Stimulated activated CD4-positive, alpha-beta T cell treated with anti-CD3 and anti-CD28 coated beads, Interleukin-2, amount 100 ng/mL, for 24 hours (primary cell): ENCODE measurements at places on chromosomes 11 and 22.

DNA sequence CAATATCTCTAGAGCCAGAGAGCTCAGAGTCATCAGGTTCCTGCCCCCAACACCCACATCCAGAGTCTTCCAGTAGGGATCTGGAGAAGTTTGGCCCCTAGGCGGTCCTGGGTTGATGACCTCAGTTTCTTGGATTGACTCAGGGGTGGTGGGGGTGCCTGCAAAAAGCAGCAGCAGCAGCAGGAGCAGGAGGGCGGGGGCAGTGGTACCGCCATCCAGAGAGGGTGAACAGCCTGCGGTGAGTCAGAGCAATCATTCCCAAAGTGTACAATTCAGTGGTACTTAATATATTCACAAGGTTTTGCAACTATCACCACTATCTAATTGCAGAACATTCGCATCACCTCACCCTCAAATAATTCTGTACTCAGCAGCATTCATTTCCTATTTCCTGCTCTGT is 9.9 kb upstream of the SEC14L3 start:
- no peak for DNase-seq

- no peak for DNase-seq
Observed at GRCh38 chr11:65468874-65469333, 29.9 kb upstream of the MALAT1 start.

DNA sequence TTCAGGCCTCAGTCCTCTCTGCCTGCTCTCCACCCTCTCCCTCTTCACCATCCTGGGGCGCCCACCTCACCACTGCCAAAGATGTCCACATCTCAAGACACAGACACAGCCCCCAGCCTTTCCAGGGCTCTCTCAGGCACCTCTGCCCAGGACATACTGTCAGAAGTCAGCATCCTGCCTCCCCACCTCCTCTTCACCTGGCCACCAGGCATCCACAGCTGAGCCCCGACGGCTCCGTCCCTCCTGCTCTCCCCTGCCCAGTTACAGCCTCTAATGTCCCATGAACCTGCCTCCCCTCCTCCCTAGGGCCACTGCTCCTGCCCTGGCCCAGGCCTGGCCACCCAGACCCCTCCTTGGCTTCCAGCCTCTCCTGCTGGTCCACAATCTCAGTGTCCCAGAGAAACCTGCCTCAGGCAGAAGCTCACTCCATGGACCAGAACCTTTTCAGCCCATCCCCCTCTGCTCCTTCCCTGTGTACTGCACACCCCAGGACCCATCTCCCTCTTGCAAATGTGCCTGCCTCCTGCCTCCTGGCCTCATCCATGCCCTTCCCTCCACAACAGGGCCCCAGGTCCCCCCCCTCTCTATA is 3.2 kb downstream of the LTBP3 start:
- DNase-seq, result no peak

GRCh38 chr11:12441231-12441861 is 64.0 kb downstream of the PARVA start:
- no peak for DNase-seq

DNA sequence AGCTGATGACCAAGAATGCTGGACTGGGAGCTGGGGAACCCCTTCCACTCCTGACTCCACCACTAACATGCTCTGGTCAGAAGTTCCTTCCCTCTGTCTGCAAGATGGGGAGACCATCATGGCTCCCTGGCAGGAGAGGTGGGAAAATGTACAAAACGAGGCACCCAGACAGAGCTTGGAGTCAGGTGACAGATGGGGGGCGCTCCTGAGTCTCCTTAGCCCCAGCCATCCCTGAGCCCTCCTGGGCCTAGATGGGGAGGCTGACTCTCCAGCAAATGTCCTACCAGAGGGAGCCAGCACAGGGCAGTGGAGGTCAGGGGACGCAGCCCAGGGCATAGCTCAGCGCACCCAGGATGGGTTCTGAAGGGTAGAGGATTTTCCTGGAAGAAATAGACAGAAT is 20.0 kb downstream of the KCNJ4 start:
- no peak for DNase-seq
